Upper lobe of right lung (tissue), 1 donor: ENCODE measurements at places on chromosomes 7 and 10. TPM values are rescaled to one million over a fixed set of nuclear protein-coding genes. Genes with fewer than 3 reads are reported as not detected.

- peak; percentile 38 for DNase-seq
These were observed 96.1 kb downstream of the ADCY1 start for GRCh38 chr7:45670227-45670626.

- no peak for DNase-seq
These were observed 2.5 kb upstream of the RHBDD2 start for GRCh38 chr7:75876126-75876881.

GRCh38 chr7:46493196-46493595 lies 572.1 kb upstream of the IGFBP3 start:
- DNase-seq = no peak

GRCh38 chr10:94103801-94104221 lies 110.1 kb downstream of the PLCE1 start:
- no peak for DNase-seq

Gene TEX36
- not detected for total RNA-seq

- no peak for DNase-seq
These were observed 324.1 kb downstream of the LRMDA start for GRCh38 chr10:75755528-75755927.

GRCh38 chr10:6619660-6620059 lies 39.6 kb upstream of the PRKCQ start:
- DNase-seq = no peak

- DNase-seq = no peak
These were observed 122.2 kb downstream of the PCLO start for GRCh38 chr7:83040484-83040883.

DNA sequence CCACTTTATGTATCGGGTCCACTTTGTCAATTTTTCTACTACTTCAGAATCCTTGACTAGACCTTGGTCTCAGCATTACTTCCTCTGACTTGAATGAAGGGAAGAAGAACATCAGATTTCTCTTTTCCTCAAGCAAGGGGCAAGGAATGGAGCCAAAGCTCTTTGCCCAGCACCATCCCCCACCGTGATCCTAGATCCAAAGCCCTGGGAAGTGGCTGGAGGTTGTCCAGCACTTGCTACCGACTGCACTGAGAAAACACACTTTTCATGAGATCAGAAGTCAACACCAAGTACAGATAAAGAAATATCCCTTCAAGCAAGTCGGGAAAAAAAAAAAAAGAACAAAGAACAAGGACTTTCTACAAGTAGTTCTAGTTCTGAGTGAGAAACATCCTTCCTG lies 102.1 kb upstream of the DDC start:
- no peak for DNase-seq

- no peak for DNase-seq
These were observed 58.5 kb downstream of the EBF3 start for GRCh38 chr10:129905553-129905952.

- no peak for DNase-seq
These were observed 72.6 kb upstream of the NFKB2 start for GRCh38 chr10:102322914-102323313.

- peak; percentile 61 for DNase-seq
These were observed 63.8 kb downstream of the MKI67 start for GRCh38 chr10:128062331-128062880.

GRCh38 chr10:89659143-89660131 lies 14.4 kb upstream of the PANK1 start:
- DNase-seq = no peak

- no peak for DNase-seq
These were observed 20.2 kb upstream of the VOPP1 start for GRCh38 chr7:55592492-55592891.
